ENCODE measurements at places on chromosomes 3 and 15. TPM values are rescaled to one million over a fixed set of nuclear protein-coding genes. Genes with fewer than 3 reads are reported as not detected.

Gene DUOX2
- 0.36 TPM for total RNA-seq

Gene CLDN16
- 0.25 TPM for total RNA-seq

Gene DPPA2
- total RNA-seq: not detected

Gene RCN2
- total RNA-seq: 33.4 TPM

Gene CKMT1A
- not detected for total RNA-seq

Gene MB21D2
- total RNA-seq: 4.5 TPM

Gene CAMP
- total RNA-seq: not detected

Gene EAF2
- 0.83 TPM for total RNA-seq

Gene PATL2
- total RNA-seq: 1.9 TPM

Gene DLEC1
- 3.0 TPM for total RNA-seq

Gene SAMMSON
- total RNA-seq: 0.20 TPM

Gene CEP70
- total RNA-seq: 68.1 TPM

Gene EFCC1
- 4.7 TPM for total RNA-seq

Gene SPPL2A
- 96.3 TPM for total RNA-seq

Gene BCHE
- 2.9 TPM for total RNA-seq

Gene TRANK1
- 16.5 TPM for total RNA-seq

Gene HACL1
- 19.7 TPM for total RNA-seq

Gene GOLGA6L10
- total RNA-seq: 0.77 TPM

Gene CFAP91
- 21.3 TPM for total RNA-seq
